ENCODE measurements at places on chromosomes 4 and X.

- DNase-seq, result no peak
These were observed 8.0 kb downstream of the PDE6B start for GRCh38 chr4:633406-633805.

DNA sequence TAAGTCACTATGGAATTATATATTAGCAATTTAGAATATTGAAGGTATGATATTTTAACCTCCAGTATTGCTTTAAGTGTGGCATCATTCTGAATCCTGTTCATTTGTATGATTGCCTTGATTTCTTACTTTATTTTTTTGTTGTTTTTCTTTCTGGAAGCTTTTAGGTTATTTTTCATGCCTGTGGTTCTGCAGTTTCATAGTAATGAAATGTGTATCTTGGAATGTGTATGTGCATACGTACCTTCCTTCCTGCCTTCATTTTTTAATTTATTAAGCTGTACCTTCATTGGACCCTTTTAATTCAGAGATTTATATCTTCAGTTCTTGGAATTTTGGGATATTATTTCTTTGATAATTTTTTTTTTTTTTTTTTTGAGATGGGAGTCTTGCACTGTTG is 22.1 kb downstream of the CPEB2 start:
- DNase-seq, result no peak

GRCh38 chr4:121457278-121457875 is 76.6 kb upstream of the QRFPR start:
- DNase-seq, result no peak

DNA sequence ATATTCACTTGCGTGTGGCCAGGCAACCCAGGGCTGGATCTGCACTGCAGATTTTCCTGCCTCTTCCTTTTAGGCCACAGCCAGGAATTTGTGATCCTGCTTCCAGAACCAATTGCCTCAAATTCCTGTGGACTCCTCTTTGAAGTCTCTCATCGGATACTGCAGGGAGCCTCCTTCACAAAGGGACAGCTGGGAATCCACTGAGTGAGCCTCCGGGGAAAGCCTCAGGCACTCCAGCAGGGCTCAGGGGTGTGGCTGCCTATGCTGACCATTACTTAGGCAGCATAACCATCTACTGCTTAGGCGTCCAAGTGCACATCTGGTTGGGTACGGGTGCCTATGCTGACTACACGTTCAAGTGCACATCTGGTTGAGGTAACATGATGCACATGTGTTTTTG is 321.5 kb downstream of the NLGN4X start:
- DNase-seq, result no peak

DNA sequence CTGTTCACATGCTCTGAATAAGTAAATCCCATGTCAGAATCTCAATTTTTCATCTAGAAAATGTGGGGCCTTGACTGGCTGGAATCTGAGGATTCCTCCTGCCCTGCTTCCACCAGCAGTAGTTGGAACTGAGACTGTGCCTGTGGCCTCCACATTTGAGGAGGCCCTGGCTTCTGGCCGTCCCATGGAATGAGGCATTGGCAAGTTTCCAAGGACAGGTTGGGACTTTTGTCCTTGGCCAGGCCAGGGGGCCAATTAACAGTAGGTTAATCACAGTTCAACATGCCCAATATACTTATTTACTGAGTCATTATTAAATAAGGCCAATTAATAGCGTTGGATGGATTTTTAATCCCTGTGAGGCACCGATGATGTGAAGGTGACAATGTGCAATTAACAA is 50.2 kb upstream of the GABRE start:
- no peak for DNase-seq

DNA sequence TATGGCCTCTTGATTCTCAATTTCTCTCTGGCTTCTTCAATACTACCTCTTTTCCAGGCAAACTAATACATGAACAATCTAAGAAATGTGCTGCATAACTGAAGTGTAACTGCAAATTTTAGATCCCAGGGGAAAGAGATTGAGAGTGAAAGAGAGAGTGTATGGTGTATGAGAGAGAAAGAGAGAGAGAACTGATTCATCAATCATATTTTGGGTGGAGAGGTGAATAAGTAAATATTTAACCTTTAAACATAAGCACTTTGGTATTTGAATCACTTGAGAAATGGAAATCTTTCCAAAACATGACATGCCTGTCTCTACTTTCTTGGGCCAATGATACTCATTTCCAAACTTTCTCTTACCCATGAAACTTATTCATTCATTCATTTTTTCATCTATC is 147.2 kb upstream of the DIPK2B start:
- no peak for DNase-seq

DNA sequence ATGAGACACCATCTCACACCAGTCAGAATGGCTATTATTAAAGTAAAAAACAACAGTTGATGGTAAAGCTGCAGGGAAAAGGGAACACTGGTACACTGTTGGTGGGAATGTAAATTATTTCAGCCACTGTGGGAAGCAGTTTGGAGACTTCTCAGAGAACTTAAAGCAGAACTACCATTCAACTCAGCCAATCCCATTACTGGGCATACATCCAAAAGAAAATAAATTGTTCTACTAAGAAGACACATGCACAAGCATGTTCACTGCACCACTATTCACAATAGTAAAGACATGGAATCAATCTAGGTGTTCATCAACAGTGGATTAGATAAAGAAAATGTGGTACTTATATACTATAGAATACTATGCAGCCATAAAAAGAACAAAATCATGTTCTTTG is 135.0 kb downstream of the REELD1 start:
- DNase-seq, result no peak

DNA sequence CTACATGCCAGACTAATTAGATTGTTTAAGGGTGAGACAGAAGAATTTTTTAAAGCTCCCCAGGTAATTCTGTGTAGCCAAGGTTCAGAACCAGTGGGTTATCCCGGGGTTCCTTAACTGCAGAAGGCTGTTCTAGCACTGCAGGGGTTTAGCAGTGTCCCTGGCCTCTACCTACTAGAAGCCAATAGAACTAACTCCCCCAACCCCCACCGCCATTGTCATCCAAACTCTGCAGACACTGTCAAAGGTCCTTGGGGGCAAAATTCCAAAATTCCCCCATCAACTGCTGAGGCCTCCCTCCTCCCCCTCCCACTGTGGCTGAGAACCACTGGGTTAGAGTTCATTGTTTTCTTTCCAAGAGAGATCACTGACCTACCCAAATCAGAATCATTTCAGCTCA is 66.4 kb downstream of the MOSPD2 start:
- DNase-seq, result no peak

DNA sequence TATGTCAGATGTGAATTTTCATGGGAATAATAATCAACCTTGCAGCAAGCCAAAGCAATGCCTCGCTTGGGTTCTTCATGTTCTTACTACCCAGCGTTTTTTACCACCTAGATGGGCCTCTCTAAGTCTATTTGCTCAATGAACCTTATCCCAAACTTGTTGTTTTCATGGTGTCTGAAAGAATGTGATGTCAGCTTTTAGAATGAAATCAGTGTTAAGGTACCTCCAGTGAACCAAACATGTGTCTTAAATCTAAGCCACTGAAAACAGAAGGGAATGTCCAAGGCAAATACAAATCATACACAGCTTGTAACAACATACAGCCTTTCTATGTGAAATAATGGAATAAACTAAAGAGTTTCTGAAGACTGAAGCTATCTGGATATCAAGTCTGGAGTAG is 6.7 kb downstream of the EPGN start:
- DNase-seq, result no peak

DNA sequence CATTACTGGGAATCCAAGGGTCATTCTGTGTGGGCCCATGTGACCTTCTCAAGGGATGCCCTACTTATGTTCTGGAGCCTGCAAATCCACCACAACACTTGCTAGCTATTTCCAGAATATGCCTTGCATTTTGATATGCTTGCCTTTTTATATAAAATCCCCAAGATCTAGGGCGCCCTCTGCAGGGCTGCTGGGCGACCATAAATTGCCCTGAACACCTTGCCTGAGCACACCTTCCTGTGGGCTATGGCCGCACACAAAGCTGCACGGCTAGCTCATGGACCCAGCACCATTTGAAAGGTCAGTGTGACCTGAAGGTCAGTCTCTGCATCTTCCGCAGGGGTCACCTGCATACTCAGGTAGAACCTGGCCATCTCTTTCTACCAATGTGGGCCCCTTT is 311.7 kb downstream of the NLGN4X start:
- no peak for DNase-seq

DNA sequence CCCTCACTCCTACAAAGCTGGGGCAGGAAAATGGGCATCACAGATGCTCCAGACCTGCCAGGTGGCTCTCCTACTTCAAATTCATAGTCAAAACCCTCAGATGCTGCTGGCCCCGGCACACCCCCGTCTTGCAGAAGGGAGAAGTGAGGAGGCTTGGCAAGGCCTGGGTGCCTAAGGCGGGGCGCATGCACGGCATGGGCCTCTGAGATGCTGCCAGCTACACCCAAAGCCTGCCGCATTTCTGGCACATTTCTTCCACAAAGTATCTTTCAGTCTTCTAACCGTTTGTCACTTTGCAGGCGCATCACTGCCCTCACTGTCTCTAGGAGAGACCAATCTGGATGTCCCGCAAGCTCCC is 19.6 kb downstream of the WDR1 start:
- no peak for DNase-seq

- no peak for DNase-seq
These were observed 15.7 kb downstream of the OFD1 start for GRCh38 chrX:13750204-13750603.

DNA sequence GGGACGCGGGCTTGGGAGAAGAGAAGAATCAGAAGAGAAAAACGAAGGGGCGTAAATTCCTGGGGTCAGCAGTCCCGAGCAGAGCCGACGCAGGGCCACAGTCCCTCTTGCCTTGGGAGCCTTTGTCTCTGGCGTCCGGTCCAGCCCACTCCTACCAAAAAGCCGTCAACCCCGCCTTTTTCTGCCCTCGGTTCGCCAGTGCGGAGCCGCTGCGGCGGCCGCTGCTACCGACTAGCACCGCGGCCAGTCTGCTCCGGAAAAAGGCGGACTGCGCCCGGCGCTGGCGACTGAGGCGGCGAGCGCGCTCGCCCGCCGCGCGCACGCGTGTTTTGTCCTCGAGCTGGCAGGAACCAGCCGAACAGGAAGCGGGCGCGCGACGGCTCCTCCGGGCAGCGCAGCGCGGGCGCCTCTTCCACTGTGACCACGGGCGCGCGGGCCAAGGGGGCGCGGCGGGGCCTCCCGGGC is 502 bp downstream of the HNRNPDL start:
- DNase-seq, result no peak

- DNase-seq, result no peak
These were observed 524.1 kb downstream of the IL15 start for GRCh38 chr4:142160509-142160908.

- peak; percentile 31 for DNase-seq
These were observed 68.7 kb downstream of the NBDY start for GRCh38 chrX:56797574-56798338.

DNA sequence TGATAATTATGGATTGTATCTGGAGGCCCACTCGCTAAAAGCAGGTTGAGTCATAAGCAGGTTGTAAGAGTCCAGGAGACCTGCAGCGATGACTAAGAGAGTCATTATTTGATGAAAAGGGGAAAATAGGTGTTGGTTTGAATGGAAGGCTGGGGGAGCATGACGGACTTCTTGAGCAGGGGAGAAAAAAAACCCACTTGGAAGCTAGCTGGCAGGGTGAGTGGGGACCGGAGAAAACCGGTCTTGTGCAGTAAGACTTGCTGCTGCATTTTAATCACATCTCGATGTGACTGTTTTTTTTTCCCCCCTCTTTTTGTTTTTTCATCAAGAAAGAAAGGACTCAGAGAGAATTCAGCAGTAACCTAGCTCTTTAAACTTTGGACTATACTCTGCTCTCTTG is 90.0 kb downstream of the IGSF1 start:
- no peak for DNase-seq

GRCh38 chrX:124497386-124497785 is 151.0 kb downstream of the SH2D1A start:
- DNase-seq, result no peak

- DNase-seq, result no peak
These were observed 318.0 kb upstream of the TAPT1 start for GRCh38 chr4:16544251-16544721.

DNA sequence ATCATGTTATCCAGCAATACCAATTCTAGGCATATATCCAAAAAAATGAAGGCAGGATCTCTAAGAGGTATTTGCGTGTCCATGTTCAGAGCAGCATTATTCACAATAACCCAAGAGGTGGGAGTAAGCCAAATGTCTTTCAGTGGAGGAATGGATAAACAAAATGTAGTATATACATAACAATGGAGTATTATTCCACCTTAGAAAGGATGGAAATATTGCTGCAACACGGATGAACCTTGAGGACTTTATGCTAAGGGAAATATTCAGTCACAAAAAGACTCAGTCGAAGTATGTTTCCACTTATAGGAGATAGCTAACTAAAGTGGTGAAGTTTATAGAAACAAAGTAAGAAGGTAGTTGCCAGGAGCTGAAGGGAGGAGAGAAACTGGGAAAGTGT is 74.3 kb downstream of the LARP1B start:
- DNase-seq, result no peak

GRCh38 chr4:139314047-139314800 is 11.9 kb upstream of the NDUFC1 start:
- no peak for DNase-seq

All from head of caudate nucleus (tissue), 42 donors.